Stimulated activated CD8-positive, alpha-beta memory T cell treated with anti-CD3 and anti-CD28 coated beads, Interleukin-7, amount 100 ng/mL, for 1 hour (primary cell): ENCODE measurements at places on chromosomes 3 and 15.

DNA sequence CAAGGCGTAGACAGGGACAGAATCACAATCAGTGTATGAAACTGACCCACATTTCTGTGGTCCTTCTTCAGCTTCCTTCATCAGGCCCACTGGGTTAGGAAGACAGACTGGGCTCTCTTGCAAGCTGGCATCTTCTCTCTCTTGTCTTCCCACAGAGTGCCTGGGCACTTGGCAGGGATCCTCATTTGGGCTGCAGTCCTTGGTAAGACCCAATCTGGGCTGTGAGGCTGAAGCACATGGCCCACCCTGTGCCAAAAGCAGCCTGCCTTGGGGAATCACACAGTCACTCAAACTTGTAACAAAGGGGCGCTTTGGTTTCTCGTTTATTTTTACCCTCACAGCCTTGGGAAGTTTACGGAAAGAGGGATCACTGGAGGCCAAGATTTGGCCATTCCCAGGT, 8.2 kb upstream of the EPHB3 start:
- DNase-seq, result no peak

GRCh38 chr15:97473627-97474026, 486.9 kb upstream of the ARRDC4 start:
- DNase-seq, result no peak

DNA sequence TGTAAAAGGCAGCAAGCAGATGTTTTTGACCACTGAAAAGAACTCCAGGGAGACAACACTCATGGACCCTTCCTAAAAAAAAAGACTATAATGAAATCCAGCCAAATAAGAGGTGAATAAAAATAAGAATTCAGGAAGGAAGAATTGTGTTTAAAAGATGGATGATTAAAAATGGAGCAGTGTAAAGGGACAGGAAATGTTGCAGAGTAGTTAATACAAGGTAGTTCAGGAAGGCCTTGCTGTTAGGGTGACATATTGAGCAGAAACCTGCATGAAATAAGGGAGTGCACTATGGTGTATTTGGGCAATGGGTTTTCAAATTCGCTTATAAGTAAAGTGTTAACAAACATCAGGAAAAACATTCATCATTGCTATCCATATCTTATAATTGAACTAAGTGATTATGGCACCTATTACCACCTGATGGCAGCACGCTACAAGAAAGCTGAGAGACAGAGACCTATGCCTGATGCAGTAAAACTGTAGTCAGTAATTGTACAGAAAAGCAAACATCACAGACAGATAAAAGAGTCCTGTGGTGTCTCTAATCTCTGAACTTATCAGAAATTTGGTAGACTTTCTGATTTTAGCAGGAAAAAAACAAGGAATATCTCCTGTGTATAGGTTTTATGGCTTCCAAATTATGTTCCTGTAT, 5.8 kb upstream of the DBR1 start:
- DNase-seq, result no peak

GRCh38 chr3:57890874-57891273, 117.3 kb upstream of the FLNB start:
- DNase-seq, result no peak
